ENCODE measurements at places on chromosomes 2 and 18.

- no peak for DNase-seq
Measured at GRCh38 chr2:118097657-118098056, 9.4 kb downstream of the INSIG2 start.

DNA sequence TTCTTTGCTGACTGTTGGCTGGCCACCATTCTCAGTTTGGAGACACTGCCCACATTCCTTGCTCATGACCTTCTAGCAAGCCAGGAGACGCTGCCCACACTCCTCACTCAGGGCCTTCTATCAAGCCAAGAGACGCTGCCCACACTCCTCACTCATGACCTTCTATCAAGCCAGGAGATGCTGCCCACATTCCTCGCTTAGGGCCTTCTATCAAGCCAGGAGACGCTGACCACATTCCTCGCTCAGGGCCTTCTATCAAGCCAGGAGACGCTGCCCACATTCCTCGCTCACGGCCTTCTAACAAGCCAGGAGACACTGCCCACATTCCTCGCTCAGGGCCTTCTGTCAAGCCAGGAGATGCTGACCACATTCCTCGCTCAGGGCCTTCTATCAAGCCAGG lies 131.3 kb upstream of the CBLN2 start:
- no peak for DNase-seq

GRCh38 chr2:176161825-176162626 lies 4.9 kb downstream of the HOXD3 start:
- DNase-seq: no peak

- no peak for DNase-seq
Measured at GRCh38 chr2:43576981-43577892, 18.6 kb downstream of the THADA start.

DNA sequence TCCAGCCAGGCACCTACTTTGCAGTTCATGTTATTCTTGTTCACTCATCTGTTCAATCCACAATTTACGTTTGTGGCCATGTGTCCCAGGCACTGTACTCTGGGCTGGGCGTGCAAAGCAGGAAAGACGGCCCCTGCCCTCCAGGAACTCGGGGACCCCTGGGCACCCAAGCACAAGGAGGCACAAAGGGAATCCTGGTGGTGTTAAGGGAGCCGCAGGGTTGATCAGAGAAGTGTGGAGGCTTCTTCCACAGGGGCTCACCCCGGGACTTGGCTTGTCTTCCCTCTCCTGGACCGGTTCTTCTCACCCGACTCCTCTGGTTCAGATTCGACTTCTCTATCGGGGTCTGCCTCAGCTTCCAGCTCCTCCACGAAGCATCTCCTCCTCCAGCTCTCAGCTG lies 230.5 kb downstream of the BCL2 start:
- DNase-seq: no peak

DNA sequence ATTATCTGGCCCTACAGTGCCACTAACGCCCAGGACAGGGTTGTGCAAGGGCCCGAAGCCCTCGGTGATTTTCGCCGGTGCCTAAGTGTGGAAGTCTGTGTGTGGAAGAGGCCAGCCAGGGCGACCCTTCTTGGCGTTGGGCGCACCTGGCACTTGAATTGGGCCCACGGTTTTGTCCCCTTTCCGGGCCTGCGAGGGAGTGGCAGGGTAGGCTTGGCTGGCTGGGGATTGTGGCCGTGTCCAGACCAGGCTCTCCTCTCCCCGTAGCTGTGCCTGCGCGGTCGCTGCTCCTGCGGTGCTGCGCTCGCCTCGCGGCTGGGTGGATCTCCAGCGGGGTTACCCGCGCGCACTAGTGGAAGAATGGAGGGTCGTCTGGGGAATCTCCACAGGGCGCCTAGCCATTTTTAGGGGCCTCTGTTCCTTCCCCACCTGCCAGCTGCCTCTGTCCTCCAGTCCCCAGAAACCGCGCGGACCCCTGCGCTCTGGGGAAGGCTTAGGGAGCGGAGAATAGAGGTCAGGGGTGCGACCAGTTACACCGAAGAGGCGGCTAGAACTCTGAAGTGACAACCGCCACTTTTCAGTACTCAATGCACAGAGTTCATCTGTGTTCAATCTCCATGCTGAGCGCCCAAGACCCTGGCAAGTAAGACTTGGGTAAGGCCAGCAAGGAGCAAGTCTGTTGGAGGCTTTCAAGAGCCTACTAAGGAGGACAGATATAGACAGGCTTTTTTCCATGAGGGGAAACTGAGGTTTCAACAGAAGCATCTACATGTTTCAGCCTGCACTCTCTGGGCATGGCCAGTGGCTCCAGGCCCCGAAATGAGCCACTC lies 16.0 kb downstream of the EVX2 start:
- no peak for DNase-seq

DNA sequence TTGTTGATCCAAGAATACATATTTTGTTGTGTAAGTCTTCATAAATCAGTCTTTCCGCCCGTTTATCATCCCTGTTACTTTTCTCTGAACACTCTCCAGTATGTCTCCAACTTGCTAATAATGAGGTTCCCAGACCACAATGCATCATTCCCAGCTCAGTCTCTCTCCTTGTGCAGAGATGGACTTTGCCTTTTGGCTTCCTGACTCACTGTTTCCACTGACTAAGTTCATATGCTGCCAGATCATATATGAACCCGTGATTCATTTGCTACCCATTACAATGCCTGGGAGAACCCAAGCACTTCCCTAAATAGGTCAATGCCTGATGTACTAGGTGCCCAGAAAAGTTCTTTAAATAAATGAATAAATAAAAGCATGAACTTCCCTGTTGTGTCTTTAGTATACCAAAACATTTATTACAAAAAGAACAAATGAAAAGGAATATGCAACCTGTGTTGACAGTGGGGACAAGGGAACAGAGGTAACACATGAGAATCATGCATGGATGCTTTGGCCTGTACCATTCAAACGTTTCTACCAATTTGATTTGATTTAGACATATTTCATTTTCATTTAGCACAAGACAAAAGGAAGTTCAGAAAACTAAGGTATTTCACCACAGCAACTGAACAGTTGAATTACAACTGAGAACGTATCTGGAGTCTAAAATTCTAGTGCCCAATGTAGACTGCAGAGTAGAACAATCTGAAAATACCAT lies 215.4 kb upstream of the HNRNPA3 start:
- DNase-seq: no peak

GRCh38 chr2:18630101-18630500 lies 40.7 kb upstream of the NT5C1B start:
- no peak for DNase-seq

DNA sequence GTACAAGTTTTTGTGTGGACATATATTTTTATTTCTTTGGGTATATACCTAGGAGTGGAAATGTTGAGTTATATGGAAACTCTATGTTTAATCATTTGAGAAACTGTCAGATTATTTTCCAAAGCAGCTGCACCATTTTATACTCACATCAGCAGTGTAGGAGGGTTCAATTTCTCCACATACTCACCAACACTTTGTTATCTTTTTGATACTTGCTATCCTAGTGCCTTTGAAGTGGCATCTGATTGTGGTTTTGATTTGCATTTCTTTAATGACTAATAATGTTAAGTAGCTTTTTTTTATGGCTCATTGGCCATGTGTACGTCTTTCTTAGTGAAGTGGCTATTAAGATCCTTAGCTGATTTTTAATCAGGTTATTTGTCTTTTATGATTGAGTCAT lies 64.7 kb upstream of the SLC8A1 start:
- DNase-seq: no peak

DNA sequence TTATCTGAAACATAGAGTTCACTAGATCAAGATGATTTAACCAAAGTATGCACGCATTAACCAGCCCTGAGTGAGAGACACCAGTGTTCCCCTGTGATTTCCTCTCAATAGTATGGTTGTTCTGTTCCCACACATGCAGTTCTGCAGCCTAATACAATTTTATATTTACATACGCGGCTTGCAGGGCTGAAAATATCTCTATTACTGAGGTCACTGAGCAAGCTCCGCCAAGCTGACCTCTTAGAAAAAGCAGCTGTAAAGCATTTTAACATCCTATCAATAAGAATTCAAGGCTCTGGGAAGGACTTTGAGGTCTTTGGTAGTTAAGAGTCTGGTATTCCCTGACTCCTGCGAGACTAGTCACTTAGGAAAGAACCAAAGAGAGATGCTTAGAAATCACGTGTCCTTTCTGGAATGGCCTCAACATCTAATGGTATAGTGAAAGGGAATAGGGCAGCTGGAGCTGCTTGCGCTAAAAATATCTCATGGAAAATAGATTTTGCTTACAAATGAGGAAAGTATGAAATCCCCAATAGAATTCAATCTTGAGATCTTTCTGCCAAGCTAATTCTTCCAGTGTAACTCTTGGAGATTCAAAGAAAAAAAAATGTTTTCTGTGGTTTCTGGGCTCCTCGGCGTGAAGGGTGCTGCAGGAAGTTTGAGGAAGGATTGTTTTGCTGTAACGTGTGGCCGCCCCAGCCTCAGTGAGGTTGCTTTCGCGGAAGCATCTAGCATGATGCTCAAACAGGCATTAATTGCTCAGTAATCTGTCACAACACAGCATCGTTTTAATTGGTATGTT lies 59.2 kb downstream of the DOCK10 start:
- no peak for DNase-seq

DNA sequence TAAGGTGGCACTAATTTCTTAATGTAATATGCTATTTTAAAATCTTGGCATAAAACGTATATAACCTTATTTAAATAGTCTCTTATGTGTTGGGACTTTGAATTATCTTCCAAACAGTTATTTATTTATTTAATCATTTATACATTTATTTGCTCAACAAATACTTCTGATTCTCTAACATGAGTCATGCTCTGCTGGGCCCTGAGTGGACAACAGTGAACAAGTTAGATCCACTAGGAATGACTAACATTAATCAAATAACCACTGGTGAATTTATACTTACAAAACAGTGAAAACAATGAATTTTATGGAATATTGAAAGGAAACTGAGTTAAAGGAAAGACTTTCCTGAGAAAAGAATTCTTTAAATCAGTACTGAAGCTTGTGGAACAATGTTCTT lies 1257.2 kb upstream of the CHAC2 start:
- no peak for DNase-seq

- DNase-seq: no peak
Measured at GRCh38 chr2:159125858-159126257, 157.4 kb downstream of the TANC1 start.

DNA sequence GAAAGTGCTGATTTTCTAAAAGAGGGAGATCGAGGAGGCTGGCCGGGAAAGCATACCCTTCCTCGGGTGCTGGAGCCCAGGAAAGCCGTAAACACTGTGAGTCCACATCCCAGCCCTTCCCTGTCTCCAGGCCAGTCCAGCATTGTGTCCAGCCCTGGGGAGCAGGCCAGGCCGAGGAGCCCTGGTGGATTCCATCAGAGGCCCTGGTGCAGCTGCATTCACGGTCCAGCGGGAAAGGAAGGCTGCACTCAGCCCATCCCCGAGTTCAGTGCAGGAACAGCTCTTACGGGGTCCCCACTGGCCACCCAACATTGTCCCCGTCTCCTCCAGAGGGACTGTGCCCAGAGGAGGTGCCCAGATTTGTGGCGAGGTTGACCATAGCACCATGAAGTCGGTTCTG lies 218.6 kb downstream of the KLHL29 start:
- DNase-seq: no peak

GRCh38 chr2:31004257-31004656 lies 134.0 kb downstream of the GALNT14 start:
- DNase-seq: no peak

DNA sequence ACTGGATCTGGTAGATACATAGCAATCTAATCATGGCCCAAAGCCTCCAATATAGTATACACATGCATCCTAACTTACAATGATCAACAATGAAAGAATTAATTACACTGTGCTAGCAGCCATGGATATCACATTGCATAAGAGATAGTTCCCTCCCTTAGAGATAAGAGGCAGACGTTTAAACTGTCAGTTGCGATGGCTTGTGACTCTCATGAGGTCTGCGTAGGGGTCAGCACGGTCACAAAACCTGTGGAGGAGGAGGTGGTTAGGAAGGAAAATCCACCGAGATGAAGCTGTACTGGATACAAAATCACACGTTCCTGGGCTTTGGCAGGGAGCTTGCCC lies 800 bp upstream of the RALB start:
- DNase-seq: no peak

DNA sequence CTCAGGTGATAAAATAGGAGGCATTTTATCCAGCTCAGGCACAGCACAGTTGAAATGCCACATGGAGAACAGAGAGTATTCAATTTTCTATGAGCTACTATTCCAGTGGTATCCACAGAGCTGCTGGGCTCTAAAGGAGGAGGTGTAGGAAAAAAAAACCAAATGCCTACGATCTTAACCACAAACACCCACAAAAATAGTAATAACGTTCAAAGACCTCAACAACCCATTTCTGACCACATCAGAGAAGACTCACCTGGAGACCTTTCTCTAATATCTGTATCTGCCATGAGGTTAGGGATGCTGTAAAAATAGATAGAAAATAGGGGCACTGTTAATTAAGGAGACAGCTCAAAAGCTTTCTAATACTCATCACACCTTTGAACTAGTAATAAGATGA lies 294.6 kb upstream of the PARD3B start:
- DNase-seq: no peak

GRCh38 chr2:118521272-118521671 lies 326.2 kb downstream of the EN1 start:
- no peak for DNase-seq

GRCh38 chr2:190178066-190178722 lies 115.7 kb upstream of the MSTN start:
- no peak for DNase-seq

DNA sequence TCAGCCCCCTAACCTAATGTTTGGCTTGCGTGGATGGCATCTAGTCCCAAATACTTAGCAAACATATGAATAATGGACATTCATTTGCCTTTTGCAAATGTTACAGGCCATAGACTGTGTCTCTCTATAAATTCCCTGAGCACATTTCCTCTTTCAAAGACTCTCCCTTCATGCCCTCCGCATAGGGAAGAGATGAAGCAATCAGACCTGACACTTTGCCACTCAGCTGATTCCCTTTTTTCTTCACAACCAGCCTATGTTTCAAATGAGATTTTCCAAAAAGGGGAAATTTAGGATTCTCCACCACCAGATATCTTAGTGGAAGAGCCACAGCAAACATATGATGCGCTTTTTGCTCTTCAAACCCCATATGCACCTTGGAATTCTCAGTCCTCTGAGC lies 453.7 kb downstream of the STK39 start:
- no peak for DNase-seq

DNA sequence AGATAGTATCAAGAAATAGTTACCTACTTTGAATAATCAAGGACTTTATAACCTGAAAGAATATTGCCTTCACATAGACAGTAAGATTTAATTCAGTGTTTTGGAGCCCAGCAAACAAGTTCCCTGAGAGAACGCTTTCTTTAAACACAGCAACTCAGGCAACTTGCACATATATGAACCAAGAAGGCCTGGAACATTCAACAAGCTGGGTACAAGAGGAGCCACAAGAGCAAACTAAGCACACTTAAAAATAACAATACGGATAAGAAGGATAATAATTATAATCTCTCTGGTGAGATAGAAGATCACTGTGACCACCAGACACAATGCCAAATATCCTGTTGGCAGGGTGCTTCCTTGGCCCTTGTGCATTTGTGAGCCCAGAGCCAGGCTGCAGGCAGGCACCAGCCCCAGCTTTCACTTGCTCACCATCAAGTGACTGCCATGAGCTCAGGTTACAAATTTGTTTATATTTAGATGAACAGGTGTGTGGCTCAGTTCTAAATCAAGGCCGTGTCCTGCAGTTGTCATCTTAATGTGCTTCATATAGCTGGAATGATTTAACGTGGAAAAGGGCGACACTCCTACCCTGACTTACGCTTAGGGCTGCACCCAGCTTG lies 446.6 kb downstream of the IRS1 start:
- no peak for DNase-seq

Measured in cortex of kidney (tissue), 1 donor.